ENCODE measurements at places on chromosomes 6 and 20.
A peak's percentile ranks its signal among the peaks of the same experiment; 100 is the strongest.

DNA sequence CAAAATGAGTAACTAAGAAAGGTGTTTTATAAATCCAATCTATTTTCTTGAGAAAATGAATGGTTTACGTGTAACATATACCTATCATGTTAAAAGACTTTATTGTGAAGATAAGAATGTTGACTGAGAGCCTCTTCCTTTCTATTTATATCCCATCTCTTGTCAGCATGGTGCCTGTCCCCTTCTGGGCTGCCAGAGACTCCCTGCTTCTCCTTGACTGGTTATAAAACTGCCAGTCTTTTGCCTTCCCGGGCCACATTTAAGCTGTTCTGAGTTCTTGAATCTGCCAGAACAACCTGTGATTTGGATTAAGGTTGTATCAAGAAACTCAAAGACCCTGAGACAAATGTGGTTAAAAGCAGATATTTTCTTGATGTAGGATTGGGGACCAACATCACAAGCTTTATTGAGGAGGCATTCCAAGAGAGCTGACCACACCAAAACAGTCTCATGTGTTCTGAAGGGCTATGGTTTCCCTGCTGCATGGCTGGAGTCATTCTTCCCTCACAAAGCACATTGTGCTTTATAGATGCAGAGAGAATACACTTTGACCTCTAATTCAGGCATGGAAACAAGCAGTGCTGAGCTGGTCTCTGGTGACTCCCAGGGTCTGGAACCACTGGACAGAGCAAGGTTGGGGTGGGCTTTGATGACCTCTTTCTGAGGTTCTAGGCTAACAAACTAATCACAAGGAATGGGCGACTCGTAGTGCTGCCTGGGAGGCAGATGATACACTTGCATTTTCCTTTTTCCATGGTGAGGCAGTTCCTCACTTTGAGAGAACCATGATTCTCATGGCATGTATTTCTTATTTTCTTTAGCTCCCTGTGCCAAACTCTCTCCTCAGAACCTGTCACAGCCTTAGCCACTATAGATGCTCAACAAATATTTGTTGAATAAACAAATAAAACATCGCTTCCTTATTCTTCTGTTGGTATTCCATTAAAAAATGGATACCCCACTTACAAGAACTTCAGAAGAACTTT is 205.0 kb upstream of the PREP start:
- no peak for DNase-seq

DNA sequence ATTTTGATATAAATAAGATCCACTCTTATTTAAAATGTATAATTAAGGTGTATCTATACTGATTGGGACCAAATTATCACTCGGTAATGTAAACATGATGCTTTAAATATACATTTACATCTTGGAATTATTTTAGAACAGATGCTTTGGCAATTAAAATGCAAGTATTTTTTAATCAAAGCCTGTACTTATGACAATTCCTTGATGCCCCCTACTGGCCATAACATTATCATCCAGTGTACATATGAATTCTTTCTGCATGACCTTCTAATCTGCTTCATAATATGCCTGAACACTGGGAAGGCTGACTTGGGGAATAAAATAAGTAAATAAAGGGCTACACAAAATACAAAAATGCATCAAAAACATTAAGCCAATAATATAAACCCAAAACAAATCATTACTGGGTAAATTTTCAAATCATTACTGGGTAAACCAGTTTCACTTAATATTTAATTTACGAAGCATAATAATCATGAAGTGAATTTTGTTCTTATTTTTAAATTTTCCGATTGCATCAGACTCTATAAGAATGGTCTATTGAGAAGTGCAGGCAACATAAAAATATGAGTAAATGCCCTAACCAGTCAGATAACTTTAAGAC is 65.1 kb downstream of the CGA start:
- no peak for DNase-seq

- peak; percentile 13 for DNase-seq
Measured at GRCh38 chr20:63090052-63090451, 83.3 kb upstream of the BHLHE23 start.

- DNase-seq, result no peak
Measured at GRCh38 chr6:124748778-124749177, 213.5 kb upstream of the RNF217 start.

DNA sequence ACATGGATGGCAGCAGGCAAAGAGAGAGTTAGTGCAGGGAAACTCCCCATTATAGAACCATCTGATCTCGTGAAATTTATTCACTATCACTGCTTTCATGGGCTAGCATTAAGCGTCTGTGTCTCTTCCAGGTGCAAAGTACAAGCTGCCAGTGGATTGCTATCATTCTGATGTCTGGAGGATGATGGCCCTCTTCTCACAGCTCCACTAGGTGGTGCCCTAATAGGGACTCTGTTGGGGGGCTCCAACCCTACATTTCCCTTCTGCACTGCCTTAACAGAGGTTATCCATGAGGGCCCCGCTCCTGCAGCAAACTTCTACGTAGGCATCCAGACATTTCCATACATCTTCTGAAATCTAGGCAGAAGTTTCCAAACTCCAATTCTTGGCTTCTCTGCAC is 347.8 kb upstream of the HS3ST5 start:
- DNase-seq, result no peak

- DNase-seq, result no peak
Measured at GRCh38 chr6:55694148-55694547, 115.2 kb upstream of the HMGCLL1 start.

DNA sequence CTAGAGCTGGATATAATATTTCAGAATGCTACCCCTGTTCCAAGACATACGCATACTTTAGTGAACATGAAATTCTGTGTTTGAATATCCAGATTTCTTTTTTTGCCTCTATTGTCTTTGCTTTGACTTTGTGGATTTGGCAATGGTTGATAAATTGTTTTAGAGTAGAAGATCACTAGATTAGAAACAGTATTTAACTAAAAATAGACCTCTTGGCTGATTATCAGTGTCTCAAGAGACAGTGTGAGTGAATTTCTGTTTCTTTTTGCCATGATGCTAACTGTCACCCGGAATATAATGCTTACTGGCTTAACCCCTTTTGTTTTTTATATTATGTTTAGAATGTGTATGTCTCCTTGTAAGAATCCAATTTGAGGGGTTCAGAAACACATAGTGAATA is 102.5 kb downstream of the PLCB1 start:
- no peak for DNase-seq

DNA sequence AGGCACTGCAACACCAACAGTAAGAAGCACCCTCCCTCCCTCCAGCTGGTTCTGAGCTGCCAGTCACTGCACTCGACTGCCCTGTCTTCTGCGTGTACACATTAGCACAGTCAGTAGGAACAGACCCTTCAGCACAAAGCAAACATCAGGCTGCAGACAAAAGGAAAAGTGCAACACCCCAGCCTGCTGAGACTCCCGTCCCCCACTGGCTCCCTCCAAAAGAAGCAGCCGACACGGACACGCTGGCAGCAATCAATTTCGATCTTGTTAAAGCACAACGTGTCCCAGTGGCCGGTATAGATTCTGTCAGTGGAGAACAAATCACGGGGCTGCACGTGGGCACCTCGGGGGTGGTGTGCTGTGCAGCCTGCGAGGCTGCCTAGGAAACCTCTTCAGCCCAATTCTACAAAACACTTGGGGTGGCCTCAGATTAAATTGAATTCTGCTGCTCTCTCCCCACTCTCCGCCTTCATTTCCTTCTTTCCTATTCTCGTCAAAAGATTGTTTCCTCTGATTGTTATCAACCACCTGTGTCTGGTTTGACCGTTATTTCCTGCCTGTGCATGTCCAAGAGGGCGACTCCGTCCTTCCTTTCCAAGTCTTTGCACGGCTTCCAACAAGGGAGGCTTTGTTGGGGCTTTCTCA is 38.7 kb downstream of the TRAF3IP2 start:
- no peak for DNase-seq

GRCh38 chr20:50540620-50541605 is 30.7 kb downstream of the PTPN1 start:
- DNase-seq, result no peak

GRCh38 chr6:10042280-10042679 is 372.6 kb downstream of the TFAP2A start:
- no peak for DNase-seq

- no peak for DNase-seq
Measured at GRCh38 chr6:54415517-54415916, 107.3 kb downstream of the TINAG start.

DNA sequence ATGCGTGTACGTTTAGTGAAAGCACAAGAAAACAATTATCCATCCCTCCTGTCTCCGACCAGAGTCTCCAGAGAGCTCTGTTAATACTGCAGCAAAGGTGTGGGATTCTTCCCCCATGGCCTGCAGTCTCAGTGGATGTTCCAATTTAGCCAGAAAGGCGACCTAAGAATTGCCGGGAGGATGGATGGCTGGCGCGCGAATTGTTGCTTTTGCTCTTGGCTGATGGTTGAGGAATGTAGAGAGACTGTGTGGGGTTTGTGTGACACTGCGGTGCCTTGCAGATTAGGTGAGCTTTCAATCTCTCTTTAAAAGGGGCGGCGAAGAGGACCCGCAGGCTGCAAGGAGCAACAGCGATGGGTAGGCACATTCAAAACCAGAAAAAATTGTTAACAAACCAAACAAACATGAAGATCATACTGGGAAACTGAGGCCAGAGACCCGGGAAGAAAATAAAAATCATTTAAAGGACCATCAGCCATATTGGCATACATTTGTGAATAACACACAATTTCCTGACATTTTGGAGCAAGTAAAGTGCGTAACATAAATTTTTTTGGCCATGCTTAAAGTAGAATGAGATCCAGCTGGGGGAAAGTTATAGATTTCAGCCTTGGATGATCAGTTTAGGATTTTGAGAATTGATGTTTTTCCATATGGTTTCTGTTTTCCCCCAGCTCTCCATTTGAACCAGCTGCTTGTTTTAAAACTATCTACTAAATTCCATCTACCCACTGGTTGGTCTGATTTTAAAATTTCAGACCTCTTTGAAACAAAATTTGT is 46.3 kb downstream of the GNAS start:
- no peak for DNase-seq

DNA sequence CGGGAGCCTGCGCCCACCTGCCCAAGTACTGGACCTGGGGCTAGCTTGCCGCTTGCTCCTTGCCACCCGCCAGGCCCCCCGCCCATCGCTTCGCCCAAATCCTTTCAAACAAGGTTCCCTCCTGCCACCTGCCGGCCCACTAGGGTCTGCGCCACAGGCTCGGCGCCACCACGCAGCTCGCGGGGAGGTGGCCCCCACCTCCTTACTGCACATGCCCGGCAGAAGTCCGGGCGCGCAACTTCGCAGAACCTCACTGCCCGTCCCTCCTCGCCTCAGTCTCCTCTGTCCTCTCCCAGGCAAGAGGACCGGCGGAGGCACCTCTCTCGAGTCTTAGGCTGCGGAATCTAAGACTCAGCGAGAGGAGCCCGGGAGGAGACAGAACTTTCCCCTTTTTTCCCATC is 11.2 kb downstream of the GNAS-AS1 start:
- no peak for DNase-seq

- peak; percentile 77 for DNase-seq
Measured at GRCh38 chr6:149963462-149964307, at the start of gene ULBP1. TSS of gene ULBP1 (plus strand) at chr6:149963943. CDS start at chr6:149964050, 107 bp downstream.

GRCh38 chr20:41340327-41341055 is at the start of gene LPIN3:
TSS of gene LPIN3 (plus strand) at chr20:41340821. CDS start at chr20:41345804, 4,983 bp downstream.
- peak; percentile 59 for DNase-seq

DNA sequence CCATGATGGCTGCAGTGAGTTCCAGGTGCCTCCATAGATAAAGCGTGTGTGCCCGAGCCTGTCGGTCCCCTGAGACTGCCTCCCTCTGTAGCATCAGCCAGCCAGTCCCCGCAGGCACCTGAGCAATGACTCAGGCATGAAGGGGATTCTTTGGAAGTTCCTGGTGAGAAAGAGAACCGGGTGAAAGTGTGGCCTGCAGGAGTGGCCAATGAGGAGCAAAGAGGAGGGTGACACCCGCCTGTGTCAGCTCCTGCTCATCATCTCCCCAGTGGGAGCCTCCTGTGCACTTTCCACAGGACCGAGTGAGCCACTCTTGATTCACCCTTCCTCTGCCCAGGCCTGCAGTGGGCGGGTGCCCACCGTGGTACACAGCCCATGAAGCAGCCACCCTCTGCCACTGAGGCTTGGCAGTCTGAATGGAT is 71.2 kb upstream of the PTPN1 start:
- no peak for DNase-seq

DNA sequence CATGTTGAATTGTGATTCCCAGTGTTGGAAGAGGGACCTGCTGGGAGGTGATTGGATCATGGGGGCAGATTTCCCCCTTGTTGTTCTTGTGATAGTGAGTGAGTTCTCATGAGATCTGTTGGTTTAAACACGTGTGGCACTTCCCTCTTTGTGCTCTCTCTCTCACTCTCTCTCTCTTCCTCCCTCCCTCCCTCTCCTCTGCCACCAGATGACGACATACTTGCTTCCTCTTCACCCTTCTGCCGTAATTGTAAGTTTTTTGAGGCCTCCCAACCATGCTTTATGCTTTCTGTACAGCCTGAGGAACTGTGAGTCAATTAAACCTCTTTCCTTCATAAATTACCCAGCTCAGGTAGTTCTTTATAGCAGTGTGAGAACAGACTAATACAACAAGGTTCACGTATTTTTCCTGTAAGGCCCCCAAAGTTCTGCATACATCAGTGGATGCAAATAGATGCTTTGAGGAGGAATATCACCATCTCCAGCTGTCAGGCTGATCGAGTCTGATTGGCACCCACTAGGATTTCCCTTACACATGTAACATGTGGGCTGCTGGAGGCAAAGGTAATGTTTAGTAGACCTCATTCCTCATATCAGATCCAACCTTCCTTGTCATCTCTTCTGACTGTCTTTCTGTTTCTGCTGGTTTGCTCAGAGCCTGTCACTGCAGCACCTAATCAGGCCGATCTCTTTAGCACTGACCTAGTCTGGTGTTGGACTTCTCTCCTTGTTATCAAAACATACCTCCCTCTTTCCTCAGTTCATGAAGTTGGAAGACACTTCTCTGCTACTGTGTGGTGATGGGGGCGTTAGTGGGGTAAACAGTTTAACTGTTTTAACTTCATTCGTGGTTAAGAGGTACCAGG is 54.3 kb upstream of the BACH2 start:
- DNase-seq, result no peak

GRCh38 chr6:37673436-37673835 is 24.2 kb downstream of the MDGA1 start:
- no peak for DNase-seq

- no peak for DNase-seq
Measured at GRCh38 chr6:168060521-168060931, 18.5 kb downstream of the FRMD1 start.

- no peak for DNase-seq
Measured at GRCh38 chr6:162726947-162727321, 632 bp downstream of the PRKN start.

DNA sequence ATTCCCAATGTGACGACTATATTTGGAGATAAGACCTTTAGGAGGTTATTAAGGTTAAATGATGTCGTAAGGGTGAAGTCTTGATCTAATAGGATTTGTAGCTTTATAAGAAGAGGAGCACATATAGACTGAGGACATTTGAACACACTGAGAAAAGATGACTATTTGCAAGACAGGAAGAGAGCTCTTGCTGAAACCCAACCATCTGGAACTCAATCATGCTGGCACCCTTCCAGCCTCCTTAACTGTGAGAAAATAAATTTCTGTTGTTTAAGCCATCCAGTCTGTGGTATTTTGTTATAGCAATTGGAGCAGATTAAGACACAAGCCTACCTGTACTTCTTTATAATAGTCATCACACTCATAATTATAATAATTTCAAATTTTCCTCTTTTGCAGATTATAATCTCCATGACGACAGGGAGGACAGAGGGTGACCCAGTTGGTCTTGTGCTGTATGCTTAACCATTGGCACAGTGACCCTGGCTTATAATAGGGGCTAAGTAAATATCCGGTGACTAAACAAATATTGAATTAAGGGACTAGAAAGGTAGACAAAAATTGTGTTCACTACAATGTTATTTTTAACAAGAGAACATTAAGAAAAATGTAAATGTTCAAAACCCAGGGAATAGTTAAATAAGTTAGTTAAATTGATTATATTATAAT is 206.4 kb upstream of the HDDC2 start:
- DNase-seq, result no peak

Data from natural killer cell treated with Interleukin-12 subunit alpha and Interleukin-12 subunit beta and Interleukin-15 and Interleukin-18, amount 100 ng/mL, for 72 hours (primary cell).